ENCODE measurements at places on chromosomes 7 and 10.

DNA sequence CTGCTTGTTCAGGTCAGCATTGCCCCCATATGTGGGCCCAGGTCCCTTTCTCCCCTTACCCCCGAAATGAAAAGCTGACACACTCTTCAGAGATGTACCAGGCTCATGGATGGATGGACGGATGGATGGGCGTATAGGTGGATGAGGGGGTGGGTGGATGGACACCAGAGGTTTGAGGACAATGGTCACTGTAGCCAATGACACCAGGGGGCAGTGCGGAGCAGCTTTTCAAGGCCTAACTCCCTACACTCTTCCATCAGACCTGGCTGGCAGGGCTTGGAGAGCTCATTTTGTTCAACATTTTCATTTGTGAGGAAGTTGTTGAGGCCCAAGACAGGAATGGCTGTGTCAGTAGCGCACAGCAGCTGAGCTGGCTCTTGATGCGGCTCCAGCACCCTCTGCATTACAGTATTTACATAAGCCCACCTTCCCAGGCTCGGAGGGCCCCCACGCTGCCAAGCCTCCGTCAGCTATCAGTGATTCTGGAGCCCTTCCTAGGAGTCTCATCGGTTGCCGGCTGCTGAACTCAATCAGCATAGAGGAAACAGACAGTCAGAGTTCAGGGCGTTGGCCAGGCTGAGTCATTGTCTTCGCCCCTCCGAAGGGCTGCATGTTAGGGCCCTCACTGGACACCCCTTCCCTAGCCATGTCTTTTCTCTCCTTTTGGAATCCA is 11.6 kb upstream of the FFAR4 start:
- peak; percentile 92 for DNase-seq

DNA sequence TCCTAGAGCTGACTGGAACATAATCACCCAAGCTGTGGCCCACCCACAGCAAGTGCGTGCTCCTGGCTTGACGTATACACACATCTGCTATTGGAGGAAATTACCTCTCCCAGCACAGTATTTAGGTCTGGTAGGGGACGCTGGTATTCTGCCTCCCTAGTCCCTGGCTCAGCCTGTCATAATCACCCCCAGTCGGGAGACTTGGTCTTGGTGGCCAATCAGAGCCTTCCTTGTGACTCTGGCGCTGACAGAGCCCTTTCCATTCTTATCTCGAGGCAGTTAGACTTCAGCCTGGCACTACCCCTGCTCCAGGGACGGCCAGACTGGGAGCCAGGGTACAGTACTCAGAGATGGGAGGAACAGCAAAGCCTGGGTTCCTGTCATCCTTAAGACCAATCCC is 14.3 kb upstream of the PRKAG2 start:
- DNase-seq = peak; percentile 36

DNA sequence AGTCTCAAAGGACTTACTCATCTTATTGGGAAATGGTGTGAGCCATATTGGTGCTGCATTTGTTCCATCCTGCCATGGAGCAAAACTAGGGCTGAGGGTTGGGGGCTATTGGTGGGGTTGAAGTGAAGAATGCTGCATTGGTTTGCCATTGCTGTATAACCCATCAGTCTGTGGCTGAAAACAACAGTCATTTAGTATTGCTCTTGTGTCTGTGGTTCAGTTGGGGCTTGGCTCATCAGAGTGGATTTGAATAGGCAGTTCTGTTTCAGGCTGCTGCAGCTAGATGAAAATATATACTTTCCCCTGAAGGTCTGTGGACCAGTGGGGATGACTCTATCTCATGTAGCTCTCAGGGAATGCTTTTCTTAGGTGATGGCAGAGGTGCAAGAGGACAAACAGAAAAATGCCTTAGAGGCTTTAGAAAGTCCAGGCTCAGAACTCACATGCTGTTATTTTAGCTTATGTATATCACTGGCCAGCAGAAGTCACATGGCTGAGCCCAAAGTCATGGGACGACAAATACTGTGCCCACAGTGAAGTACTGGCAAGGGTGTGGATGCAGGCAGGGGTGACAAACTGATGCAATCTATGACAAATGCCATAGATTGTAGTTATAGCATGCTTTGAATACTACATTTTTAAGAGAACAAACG is 15.2 kb upstream of the EXOC6 start:
- DNase-seq = no peak

DNA sequence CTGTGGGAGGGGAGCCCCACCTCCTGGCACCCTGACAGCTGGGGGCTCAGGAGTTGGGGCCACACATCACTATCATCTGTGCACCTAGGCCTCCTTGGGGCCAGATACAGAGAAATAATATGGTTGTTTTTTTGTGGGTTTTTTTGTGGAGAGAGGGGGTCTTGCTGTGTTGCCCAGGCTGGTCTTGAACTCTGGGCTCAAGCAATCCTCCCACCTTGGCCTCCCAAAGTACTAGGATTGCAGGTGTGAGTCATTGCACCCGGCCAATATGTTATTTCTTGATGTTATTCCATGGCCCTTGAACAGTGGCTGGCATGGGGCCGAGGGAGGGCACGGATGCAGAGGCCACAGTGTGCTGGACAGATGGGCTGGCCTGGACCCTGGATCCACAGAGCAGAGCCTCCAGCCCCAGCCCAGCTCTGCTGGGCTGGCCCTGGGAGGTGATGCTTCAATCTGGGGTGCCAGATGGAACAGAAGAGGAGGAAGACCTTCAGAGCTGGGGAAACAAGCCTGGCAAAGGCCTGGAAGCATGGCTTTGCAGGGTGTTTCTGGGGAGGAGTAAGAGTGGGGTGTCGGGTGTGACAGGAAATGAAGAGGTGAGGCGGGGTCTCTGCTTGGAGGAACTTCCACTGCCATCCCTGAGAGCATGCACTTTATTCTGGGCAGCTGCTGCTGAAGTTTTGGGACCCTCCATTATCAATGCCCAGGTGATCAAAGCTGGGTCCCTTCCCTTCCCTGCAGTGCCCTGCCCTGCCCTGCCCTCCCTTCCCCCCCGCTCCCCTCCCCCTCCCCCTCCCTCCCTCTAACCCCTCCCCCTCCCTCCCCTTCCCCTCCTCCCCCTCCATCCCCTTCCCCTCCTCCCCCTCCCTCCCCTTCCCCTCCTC is 3.7 kb upstream of the FZD9 start:
- DNase-seq = no peak

DNA sequence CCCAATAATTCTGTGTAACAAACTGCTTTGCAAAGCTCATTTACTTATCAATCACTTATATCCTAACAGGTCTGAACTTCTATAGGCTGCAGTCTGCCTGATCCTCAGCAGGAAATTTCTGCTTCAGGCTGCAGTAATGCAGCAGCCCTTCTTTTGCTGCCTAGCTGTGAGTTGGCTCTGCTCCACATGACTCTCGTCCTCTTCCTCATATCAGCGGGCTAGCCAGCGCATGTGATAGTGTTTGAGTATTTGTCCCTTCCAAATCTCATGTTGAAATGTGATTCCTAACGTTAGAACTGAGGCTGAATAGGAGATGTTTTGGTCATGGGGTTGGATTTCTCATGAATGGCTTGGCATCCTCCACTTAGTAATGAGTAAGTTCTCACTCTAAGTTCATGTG is 387.8 kb downstream of the SEMA3D start:
- DNase-seq = no peak

DNA sequence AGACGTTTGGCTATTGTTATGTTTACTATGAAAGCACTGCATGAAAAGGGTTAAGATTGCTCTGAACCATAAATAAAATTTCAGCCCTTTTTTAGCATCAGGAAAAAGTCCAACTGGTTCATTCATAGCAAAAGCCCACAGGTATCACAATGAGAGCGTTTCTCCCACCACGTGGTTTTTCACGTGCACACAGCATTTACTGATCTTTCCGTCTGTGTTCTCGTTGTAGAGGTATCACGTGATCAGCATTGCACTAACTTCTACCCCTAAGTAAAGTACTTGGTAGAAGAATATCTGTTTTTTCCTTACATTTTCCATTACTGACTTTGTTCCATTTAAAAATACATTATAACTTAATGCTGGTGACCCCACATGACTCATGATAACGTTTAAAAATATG is 17.8 kb upstream of the CCDC3 start:
- DNase-seq = no peak

DNA sequence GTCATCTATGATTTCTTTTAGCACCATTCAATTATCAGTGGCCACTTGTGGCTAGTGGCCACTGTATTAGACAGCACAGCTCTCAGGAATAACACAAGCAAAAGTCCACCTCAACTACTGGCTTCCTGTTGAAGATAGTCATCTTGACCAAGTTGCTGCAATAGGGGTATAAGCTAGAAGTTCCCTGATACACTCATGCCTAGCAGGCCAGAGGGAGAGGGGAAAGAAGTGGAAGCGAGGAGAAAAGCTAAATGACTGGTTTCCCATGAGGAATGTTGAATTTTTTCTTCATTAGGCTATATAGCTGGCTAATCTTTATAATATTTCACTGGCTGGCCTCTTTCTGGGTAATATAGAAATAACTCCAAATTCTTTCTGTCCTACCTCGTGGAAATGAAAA is 327.5 kb upstream of the MEOX2 start:
- no peak for DNase-seq

DNA sequence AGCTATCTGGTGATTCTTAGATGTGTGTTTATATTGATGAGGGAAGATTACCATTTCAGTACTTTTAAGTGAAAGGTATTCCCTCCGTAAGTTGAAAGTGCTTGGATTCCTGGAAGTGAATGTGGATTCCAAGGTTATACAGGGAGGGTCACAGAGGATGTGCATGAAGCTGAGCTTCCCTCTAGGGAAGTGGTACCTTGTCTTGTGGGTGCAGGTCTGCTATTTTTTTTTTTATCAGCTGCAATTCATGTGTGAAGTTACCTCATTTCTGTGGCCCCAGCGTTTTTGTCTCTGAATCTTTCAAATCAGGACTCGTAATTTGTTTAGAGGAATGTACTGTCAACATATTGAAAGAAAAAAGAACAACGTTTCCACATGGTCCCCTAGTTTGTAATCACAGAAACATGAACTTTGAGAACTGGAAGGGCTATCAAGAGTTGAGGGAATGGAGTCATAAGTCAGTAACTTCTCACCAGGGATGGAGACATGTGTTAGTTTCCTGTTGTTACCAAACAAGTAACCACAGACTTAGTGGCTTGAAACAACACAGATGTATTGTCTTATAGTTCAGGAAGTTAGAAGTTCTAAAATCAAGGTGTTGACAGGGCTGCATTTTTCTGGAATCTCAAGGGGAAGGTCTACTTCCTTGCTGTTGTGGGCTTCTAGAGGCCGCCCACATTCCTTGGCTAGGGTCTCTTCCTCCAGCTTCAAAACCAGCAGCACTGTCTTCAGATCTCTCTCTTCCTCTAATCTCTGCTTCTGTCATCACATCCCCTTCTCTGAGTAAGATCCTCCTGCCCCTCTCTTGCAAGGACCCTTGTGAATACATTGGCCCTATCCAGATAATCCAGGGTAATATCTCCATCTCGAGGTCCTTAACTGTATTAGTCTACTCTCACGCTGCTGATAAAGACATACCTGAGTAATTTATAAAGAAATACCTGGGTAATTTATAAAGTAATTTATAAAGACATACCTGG is 64.4 kb downstream of the RAB18 start:
- DNase-seq = no peak

DNA sequence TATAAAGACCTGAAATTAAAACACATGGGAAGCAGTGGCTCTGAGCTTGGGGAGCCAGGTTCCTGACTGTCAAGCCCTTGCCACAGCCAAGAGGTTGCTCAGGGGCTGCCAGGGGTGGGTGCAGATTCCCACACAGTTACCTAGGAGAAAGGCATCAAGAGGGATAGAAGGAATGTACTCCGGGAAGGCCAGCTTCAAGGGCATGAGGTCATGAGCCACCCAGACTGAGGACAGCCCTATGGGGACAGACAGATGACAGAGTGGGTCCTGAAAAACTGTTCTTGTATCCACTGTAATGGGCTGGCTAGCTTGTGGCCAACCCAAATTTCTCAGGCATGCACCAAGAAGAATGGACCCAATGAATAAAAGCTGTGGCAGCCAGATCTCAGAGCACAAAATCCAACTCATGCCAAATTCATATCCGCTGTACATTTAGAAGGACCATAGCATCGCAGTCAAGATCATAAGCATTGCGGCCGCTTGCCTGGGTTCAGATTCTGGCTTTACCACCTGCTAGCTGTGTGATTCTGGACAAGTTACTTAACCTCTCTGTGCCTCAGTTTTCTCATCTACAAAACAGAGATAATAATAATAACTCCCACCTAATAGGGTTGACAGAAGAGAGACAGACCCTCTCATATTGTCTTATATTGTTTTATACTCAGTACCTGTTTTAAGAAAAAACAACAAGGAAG is 44.9 kb upstream of the KCNMA1 start:
- no peak for DNase-seq

DNA sequence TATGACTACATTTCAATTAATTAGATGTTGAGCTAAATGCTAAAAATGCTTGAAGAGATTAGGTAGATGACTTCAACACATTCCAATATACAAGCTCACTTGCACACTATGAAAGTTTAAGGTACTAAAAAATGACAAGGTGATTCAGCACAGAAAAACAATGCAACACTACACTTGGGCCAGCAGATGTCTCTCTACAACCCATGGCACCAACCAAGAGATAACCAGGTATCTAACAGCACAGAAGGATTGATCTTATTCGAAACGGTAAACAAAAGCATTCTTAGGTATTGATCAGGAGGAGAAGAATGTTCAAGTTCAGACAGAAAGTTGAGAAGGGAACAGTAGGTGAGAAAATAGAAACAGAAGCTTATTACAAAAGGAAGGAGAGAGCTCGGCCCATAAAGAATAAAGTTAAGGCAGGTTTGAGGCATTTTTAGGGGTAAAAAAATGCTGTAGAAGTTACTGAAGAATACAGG is 248.2 kb upstream of the KLF14 start:
- peak; percentile 15 for DNase-seq

- no peak for DNase-seq
Measured at GRCh38 chr7:27239387-27240014, 3.1 kb upstream of the EVX1 start.

DNA sequence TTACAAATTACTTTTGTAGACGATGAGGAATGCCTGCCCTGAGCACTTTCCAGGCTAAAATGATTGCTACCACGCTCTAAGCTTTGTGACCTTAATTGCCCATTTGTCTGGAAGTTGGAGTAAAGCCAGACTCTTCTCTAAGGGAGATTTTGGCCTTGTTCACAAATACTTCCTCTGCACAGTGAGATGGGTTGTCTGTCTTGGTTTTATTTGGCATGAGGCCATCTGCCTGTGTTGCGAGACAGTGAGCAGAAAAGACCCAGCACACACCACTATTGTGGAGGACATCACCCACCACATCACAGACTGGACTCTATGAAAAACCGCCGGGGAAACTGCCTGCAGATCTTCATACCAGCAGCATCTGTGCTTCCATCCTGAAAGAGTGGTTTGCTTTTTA is 138.4 kb downstream of the BICC1 start:
- DNase-seq = no peak

- DNase-seq = no peak
Measured at GRCh38 chr10:72322280-72323058, 32.2 kb downstream of the DNAJB12 start.

- DNase-seq = no peak
Measured at GRCh38 chr7:47449810-47450590, 131.9 kb downstream of the TNS3 start.

- no peak for DNase-seq
Measured at GRCh38 chr7:130037703-130038102, 13.5 kb downstream of the ZC3HC1 start.

Measured in WERI-Rb-1 (cell line).